CD4-positive, alpha-beta T cell (primary cell): ENCODE measurements at places on chromosomes 1 and 21. TPM values are rescaled to one million over a fixed set of nuclear protein-coding genes. Genes with fewer than 3 reads are reported as not detected.

SPRR2G gene
- not detected for total RNA-seq

GRCh38 chr21:45638707-45639106 is 4.8 kb upstream of the PCBP3 start:
- no peak for DNase-seq
- no peaks in the 10 kb centered on the region for H3K36me3 ChIP-seq
- H3K27me3 ChIP-seq, result no peaks in the 10 kb centered on the region
- no peak overlapping the region for H3K4me3 ChIP-seq

HES4 gene
- total RNA-seq, result 29.0 TPM

ARF1 gene
- 322 TPM for total RNA-seq

- H3K27ac ChIP-seq, result no peak overlapping the region
- no peaks in the 10 kb centered on the region for H3K36me3 ChIP-seq
- no peaks in the 10 kb centered on the region for H3K4me1 ChIP-seq
- no peak for DNase-seq
- no peak overlapping the region for H3K4me3 ChIP-seq
These were observed 74.7 kb upstream of the TLR5 start for GRCh38 chr1:223217781-223218180.
